ENCODE measurements at places on chromosomes 2 and 18.

DNA sequence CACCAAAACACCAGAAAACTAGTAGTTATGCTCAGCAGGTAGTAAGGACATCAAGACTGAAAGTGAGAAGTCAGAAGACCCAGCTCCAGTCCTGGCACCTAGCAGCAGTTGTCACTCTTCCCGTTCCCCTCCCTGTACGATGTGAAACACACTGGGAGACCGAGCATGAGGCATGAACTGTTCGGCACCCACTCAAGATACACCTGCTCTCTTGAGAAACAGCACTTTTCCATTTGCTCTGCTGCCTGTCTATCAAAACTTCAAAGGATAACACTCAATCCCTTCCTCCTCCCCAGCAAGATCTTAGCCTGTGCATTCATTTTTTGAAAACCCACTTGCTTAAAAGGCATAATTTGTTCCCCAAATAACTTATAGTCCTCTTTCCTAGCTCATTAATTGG lies 123.9 kb downstream of the PLEKHM3 start:
- no peak for DNase-seq

DNA sequence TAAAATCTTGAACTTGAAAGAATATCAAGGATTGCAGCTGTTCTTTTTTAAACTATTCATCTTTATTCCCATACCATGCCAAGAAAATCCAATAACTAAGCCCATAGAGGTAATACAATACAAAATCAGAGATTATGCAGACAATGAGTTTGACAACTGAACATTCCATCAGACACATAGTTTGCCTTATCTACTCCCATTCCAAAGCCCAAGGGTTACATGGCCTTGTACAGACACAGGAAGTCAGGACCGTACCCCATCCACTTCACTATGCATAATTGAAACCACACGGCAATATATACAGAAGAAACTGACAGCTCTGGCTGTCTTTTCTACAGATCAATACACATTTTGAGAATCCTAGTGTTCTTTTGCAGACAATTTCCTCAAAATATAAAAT lies 181.3 kb downstream of the TMX3 start:
- DNase-seq, result no peak

DNA sequence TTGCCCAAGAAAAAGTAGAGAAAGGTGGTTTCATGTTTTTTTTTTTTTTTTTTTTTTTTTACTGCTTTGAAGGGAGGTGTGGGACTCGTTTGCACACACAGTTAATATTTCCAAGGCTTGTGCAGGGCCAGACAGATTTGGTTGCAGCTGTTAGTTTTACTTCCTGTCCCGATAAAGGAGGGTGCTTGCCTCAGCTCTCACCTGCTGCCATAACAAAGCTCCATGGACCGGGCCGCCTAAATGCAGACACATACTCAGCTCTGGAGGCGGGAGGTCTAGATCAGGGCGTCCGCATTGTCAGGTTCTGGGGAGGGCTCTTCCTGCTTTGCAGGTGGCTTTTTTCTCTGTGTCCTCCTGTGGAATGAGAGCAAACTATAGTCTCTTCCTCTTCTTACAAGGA lies 69.9 kb downstream of the ODC1 start:
- DNase-seq, result no peak

DNA sequence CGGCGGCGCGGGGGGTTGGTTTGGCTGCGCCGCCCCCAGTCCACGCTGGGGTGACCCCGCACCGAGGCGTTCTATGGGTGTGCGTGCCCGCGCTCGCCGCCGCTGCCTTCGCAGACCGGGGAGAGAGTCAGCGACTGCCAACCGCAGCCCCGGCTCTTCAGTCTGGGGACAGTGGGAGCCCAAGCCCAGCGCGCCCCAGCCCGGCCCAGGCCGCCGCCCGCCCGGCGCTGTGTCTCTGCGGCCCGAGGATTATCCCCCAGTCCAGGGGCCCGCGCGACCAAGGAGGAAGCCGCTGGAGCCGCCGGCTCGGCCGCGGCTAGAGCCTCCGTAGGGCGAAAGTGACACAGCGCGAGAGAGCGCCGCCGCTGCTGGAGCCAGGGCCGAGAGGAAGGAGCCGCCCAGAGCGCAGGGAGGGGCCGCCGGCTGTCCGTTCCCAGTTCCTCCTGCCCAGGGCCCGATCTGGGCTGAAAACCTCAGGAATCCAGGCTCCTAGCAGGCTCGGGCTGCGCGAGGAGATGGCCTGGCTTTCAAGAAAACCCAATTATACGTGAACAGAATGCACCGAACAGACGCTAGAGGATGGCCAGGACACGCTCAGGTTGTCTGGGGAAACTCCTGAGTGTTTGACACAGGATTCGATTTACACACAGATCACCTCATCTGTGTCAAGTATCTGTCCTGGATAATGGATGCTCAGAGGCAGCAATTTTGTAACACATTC lies 2.4 kb downstream of the CTIF start:
- DNase-seq, result no peak

GRCh38 chr2:29562319-29562718 lies 359.1 kb downstream of the ALK start:
- DNase-seq, result no peak

Measured in glomerular endothelial cell (primary cell).